ENCODE measurements at places on chromosomes 6 and 20. TPM values are rescaled to one million over a fixed set of nuclear protein-coding genes. Genes with fewer than 3 reads are reported as not detected.

CHRNA4 gene
- total RNA-seq = not detected

SLC22A23 gene
- total RNA-seq = 59.3 TPM

DNA sequence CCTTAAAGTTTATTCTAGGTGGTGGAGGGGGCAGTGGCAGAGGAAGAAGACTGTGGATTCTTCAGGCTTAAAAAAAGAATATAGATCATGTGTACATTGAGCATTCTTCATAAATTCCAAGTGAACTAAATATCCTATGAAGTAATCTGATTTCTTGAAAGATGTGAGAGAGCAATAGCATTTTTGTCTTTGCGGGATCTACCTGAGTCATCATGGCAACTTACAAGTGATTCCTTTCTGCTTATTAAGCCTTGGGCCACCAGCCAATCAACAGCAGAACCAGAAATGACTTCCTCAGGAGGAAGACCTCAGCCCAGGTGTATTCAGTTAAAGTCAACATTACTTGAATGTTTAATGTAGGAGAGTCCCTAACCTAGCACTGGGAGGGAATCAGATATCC, 756.9 kb downstream of the TFAP2A start:
- DNase-seq = no peak

- DNase-seq = no peak
Measured at GRCh38 chr6:93213028-93213427, 206.3 kb downstream of the EPHA7 start.

GRCh38 chr20:15220009-15220656, 882.7 kb upstream of the FLRT3 start:
- peak; percentile 41 for DNase-seq

DNA sequence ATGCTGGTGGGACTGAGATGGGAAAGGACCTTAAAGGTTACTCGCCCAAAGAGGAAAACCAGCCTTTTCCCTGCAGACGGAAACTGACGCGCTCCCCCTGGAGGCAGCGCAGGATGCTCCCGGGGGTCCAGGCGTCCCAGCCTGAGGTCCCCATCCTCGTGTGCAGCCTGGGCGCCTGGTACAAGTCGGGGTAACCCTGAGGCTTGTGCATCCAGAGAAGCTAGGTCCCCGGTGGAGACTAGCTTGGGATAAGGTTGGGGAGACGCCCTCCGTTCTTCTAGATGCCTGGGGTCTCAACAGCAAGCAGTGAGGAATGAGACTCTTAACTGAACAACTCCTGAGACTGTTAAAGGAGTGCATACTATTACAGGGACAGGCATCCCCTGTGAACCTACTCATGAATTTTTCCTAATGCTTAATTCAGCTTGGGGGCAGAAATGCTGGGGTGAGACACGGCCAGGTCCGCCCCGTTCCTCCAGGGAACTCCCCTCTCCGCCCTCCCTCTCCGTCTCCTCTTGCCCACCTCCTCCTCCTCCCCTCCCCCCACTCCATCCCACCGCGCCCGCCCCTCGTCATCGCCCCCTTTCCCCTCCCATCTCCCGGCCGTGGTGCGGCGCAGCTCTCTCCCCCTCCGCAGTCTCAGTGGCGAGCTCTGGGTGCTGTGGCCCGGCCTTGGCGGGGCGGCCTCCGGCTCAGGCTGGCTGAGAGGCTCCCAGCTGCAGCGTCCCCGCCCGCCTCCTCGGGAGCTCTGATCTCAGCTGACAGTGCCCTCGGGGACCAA, at the start of gene PRSS35:
PRSS35 (plus strand) TSS at position 634 of the 781 bp plus-strand sequence. CDS start 10,908 bp downstream, outside the sequence.
- DNase-seq = peak; percentile 60

- DNase-seq = peak; percentile 57
Measured at GRCh38 chr20:2692036-2692885, at the start of gene EBF4. Gene EBF4 (plus strand): TSS chr20:2692780. CDS start chr20:2693646, 866 bp downstream.

DNA sequence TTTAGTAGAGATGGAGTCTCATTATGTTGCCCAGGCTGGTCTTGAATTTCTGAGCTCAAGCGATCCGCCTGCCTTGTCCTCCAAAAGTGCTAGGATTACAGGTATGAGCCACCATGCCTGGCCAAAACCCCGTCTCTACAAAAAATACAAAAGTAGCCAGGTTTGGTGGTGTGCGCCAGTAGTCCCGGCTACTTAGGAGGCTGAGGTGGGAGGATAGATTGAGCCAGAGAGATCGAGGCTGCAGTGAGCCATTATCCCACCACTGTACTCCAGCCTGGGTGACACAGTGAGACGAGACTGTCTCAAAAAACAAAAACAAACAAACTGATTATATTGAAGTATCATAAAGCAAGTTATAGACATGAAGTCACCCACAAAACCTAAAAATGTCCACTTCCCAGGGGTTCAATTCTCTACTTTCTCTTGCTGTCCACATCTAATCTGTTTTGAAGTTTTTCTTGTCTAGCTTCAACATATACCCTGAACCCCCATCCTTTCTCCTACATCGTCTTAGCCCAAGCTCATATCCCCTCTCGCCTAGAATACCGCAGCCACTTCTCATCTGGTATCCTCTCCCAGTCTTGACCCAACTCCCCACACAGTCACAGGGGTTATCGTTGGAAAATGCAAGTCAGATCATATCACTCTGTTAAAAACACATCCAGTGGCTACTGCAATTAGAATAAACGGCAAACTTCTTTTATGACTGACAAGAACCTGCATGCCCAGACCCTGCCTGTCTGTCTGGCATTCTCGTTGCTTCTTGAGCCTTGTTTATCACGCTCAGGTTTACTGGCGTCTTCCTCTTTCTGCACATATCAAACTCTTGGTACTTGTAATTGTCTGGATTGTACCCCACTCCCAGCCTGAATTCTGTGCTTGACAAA, 20.1 kb upstream of the NCOA3 start:
- no peak for DNase-seq

GATA5 gene
- not detected for total RNA-seq

- DNase-seq = no peak
Measured at GRCh38 chr20:24943731-24944130, 5.3 kb upstream of the CST7 start.

DNA sequence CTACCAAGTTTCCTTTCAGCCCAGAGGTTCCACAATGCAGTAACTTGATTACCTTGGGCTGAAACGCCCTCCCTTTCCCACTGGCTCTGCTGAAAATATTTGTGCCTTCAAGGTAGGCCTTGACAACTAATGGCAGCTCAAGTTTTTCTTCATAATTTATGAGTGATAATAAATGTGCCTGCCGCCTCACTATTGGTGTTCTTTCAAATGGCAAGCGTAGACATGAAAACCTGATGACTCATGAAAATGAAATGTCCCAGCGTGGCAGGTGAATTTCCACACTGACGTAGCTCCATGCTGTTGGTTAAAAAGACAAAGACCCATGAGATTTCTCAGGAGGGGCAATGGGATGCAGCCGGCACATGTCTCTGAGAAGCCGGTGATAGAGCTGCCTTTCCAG, 107.2 kb upstream of the GGTLC1 start:
- peak; percentile 23 for DNase-seq

CCN5 gene
- not detected for total RNA-seq

DNA sequence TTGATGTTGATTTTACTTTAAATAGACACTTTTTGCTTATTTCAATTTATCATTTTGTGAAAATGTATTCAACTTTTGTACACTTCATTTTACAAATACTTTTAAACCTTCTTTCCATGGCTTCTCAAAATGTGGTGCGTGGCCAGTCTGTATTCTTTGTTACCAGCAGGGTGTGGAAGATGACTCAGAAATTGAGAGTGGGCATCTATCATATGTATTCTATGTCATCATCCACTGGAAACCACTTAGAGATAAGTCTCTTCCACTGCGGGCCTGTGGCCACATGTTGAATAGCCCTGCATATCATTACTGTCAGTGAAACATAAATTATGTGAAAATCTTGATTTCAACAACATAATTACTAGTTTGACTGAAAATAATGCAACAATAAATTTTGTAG, 52.6 kb upstream of the MC3R start:
- no peak for DNase-seq

DNA sequence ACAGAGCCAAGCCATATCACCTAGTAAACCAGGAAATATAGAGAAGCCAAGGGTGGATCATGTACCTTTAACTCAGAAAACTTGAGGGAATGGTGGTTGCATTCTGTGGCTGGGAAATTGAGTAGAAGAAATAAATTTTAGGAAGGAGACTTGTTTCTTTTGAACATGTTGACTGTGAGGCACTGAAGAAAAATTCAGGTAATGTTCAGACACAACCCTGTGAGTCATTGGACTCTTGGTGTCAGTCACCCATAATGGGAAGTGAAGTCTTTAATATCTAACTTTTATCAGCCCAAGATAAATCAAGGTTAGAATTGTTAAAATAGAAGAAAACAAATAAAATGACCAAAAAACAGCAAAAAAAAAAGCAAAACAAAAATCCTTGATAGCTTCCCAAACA, 98.8 kb upstream of the GRIK2 start:
- no peak for DNase-seq

- DNase-seq = no peak
Measured at GRCh38 chr6:52557389-52558265, 19.2 kb downstream of the TRAM2 start.

MATN4 gene
- total RNA-seq = not detected

C2 gene
- under 0.01 TPM for total RNA-seq

GRCh38 chr6:81572020-81572419, 180.5 kb downstream of the TENT5A start:
- no peak for DNase-seq

CGA gene
- total RNA-seq = not detected

DNA sequence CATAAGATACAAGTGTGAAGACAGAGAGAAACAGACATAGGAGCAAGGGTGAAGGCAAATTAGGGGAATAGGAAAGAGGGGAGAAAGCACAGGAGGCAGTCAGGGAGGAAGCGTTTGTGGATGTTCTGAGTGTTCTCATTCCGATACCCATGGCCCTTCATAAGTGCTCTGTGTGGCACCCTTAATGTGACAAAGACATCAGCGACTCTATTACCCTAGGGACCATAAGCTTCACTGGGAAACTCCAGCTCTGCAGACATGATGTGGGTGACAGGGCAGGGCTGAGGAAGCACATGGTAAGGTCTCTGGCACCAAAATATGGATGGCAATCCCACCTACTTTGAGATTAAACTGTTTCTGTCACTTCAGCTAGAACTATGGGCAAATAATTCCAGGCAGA, 33.0 kb downstream of the F13A1 start:
- DNase-seq = no peak

DNA sequence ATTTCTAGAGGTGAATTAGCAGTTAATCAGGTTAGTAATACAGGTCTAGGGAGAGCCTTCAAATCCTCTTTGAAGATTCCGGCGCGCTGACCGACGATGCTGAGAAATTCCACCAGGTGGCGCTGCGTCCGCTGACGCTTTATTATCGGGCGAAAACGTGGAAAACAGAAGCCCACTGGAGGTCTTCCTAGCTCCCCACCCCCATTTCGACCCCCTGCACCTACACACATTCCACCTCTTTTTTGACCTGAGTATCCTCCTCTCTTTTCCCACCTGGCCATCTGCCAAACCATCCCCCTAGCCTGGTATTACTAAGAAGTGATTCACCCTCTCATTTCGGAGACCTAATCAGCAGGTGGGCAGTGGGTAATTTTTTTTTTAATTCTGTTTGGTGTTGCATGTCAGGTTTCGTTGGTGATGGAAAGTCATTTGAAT, 65.4 kb upstream of the RIN2 start:
- peak; percentile 52 for DNase-seq

DNA sequence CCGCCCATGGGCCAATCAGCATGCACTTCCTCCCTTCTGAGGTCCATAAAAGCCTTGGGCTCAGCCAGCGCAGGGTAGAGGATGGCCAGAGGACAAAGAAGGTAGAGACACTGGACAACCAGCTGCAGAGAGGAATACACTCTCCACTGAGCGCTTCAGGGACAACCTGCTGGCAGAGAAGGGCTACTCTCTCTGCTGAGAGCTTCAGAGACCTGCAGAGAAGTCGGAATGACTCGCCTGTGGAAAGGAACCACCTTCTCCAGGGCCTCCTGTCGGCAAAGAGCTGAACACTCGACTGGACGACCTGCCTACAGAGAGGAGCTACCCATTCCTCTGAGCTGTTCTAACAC, 31.4 kb upstream of the SLA2 start:
- DNase-seq = no peak

GRCh38 chr6:35491558-35492257, 5.2 kb downstream of the TEAD3 start:
- DNase-seq = no peak

GRCh38 chr6:146267447-146267846, 238.6 kb downstream of the GRM1 start:
- DNase-seq = no peak

OXT gene
- total RNA-seq = not detected

DNA sequence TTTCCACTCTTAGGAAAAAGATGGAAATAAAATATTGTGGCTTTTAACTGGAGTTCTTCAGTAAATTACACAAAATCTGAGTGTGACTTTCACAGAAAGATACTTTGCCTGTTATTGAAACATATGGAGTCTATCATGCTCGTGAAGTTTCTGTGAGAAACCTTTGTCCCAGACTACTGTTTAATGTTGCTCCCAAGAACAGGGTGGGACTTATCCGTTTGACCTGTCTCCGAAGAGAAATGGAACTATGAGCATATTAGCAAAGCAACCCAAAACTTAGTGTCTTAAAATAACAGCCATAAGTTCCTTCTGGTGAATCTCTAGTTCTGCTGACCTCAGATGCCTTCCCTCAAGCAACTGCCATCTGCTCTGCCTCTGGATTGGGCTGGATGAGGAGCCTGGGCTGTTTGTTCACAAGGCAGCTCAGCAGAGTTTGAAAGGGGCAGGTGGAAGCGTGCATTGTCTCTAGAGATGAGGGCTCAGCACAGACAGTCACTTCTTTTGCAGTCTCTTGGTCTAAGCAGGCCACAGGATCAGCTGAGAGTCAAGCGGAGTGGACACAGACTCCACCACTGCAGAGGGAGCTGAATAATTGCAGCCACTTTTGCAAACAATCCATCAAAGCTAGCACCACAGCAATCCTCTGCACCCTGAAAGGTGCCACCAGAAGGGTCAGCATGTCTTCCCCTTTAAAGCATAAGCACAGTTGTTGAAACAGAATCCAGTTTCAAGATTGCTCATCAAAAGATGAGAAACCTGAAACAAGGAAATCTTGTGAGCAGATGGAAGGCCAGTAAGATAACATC, 52.8 kb downstream of the MYB start:
- no peak for DNase-seq

GRCh38 chr20:38075161-38075998, 41.8 kb downstream of the RPRD1B start:
- no peak for DNase-seq

POM121L2 gene
- total RNA-seq = not detected

- no peak for DNase-seq
Measured at GRCh38 chr6:142898927-142899895, 45.8 kb downstream of the HIVEP2 start.

DNA sequence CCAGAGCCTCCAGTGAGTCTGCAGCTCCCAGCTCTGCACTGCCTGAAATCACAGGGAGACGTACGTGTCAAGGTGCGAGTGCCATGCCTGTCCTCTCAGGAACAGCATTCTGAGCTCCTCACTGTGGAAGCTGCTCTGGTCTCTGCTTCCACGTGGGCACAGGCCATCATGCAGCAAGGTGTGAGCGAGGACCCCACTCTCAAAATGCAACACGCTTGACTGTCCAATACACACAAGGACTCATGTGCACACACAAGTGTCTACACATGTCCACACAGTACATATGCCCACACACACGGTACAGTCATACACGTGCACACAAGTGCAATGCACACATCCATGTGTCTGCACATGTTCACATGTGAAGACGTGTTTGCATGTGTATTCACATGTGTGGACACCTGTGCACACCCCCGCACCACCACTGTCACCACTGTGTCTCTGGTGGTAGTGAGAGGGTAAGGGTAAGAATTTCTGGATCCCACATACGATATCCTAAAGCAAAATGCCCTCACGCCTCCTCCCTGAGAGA, 260.5 kb downstream of the DLL1 start:
- DNase-seq = no peak

Data from lung microvascular endothelial cell (primary cell).